ENCODE measurements at places on chromosomes 5 and 9.
A peak's percentile ranks its signal among the peaks of the same experiment; 100 is the strongest.

DNA sequence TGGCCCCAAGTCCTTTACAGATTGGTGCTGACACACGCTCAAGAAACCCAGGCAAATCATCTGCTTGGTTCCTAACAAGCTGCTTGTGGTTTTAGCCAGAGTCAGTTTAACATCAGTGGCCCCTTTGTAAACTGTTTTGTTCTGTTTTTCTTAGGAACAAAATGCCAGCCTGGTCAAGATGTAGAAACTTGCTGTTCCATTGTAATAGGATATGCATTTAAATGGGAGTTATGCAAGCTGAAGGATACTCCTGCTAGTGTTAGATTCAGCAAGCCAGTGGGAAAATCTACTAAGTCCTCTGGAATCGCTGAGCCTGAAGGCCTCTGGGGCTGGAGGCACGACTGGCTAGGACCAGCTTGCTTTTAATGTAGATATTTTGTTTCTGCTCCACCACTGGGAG, 391.1 kb downstream of the TLE4 start:
- ATAC-seq, result peak; percentile 35

- peak; percentile 10 for ATAC-seq
These were observed 41.9 kb downstream of the SLC22A5 start for GRCh38 chr5:132411304-132412013.

DNA sequence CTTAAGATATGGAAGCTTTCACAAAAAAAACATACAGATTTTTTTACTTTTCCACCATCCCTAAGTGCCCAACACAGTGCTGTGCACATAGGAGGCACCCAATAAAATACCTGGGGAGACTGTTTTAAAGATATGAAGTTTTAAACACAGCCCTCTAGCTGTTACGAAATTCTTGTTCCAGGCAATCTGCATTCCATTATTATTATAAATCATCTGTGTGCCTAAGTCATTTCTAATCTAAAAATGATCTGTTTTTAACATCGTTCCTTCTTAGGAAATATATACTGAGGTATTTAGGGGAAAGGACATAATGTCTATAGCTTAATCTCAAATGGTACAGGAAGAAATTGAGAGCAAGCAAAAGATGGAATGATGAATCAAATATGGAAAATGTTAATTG, 32.7 kb upstream of the ISCA1 start:
- ATAC-seq, result no peak

DNA sequence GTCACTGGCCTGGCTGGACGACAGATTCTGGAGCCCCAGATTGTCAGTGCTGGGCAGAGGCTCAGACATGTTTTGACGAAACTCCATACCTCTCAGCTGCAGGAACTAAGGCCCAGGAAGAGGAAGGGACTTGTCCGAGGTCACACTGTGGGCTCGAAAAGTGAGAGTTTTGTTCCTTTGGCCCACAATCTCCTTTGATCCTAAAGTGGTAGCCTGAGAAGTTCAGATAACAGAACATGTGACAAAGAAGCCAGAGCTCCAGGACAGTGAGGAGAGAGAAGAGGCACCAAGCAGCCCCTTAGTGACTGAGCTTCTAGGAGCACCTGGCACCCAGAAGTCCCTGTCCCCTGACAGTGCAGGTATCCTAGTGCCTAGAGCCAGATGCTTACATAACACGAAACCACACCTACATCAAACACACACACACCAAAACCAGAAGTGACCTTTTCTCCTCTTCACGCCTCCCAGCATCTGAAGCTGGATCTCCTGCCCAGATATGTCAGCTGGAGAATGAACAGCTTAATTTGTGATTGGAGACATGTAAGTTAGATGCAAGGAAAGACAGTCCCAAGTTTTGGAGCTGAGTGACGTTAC, 88.9 kb downstream of the ADRB2 start:
- ATAC-seq, result no peak

DNA sequence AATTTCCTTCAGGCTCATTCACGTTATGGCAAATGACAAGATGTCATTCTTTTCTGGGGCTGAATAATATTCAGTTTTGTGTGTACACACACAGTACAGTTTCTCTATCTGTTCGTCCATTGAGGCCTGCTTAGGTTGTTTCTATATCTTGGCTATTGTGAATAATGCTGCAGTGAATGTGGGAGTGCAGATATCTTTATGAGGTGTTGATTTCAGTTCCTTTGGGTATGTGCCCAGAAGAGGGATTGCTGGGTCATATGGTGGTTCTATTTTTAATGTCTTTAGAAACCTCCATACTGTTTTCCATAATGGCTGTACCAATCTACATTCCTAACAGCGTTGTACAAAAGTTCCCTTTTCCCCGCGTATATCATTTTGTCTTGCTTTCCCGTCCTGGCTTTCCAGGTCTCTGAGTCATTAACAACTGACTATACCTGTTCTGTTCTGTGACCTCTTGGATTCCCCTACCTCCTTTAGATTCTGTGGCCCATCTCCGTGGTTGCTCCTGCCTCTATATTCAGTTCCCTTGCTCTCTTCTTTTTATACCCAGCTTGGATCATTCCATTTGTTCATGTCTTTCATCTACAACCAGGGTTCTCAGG, 6.8 kb downstream of the SNX30 start:
- no peak for ATAC-seq

- no peak for ATAC-seq
These were observed 428.4 kb downstream of the KDM4C start for GRCh38 chr9:7186175-7186574.

DNA sequence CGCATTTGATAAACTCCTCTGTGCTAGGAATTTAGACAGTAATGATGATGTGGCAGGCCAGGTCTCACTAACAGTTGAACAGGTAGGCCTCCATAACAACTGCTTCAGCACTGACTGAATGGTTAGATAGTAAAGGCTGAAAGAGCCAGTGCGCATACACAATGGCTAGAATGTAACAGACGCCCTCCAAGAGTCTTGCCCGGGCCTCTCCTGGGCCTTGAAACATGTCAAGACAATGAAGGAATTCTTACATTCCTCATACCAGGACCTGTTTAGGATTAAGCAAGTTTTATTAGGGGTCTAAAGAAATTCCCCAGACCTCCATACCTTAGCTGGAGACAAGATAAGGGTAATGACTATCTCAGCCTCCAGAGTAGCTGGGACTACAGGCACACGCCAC, 6.7 kb upstream of the BICD2 start:
- ATAC-seq, result no peak

GRCh38 chr5:143606043-143606752, 202.7 kb upstream of the NR3C1 start:
- ATAC-seq, result no peak

DNA sequence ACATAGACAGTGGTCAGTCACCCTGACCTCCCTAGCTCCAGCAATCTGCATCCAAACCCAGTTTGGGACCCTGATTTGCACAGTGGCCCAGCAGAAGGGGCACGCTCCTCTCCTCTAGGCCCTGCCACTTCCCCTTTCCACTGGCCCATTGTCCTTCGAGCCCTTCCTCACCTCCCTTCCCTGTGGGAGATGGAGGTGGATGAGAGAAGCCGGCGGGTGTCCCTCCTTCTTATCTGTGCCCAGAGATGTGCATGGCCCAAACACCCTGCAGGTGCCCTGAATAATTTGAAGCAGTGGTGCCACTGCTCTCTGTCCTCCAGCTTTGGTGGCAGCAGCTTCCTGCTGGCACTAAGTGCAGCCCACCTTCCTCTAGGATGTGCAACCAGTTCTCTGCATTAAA, 140.0 kb downstream of the BARX1 start:
- ATAC-seq, result no peak

DNA sequence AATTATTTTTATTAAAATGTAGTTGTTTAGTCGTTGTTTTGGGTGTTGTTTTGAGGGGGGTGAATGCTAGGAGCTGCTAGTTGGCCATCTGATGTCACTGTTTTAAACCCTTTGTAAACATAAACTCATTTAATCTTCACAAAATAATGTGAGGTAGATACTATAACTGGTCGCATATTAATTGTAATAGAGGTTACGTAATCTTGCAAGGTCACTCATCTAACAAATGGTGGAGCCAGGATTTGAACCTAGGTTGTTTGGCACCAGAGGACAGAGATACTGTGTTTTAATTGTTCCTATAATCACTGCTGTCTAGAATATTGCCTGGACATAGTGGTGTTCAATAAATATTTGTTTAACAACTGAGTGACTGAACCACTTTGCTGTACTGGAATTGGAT, 54.4 kb downstream of the LRRTM2 start:
- ATAC-seq, result no peak

DNA sequence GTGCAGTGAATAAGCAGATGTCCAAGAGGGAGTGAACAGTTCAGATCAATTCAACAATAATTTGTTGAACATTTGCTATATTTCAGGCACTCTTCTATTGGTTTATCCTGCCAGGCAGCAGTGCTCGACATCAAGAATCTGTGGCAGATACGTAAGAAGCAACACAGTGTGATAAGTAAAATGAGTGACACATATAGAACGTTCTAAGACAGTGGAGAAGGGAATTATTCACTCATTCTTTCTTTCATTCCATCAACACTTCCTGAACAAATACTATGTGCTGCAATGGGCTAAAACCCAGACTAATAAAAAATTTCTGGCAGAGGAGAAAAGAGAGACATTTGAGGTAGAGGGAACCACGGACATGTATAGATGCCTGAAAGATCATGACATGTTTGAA, 89.9 kb upstream of the GLIS3 start:
- no peak for ATAC-seq

DNA sequence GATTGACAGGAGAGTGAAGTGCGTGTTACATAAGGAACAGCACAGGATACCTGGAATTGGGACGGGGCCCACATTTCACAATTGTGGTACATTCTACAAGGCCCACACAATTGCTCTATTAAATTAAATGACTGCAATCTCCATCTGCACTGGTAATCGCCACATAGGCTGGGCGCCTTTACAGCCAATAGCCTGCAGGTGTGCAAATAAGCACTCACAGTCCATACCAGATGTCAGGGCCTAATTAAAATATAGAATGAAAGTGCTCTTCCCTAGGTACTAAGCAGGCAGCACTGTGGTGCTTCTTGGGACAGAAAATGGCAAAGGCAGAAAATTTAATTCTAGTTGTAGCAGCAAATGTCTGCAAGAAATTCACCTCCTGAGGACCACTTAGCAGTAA, 82.7 kb downstream of the ATP10B start:
- ATAC-seq, result no peak

GRCh38 chr5:132773114-132773513, 3.9 kb downstream of the SEPTIN8 start:
- ATAC-seq, result no peak

DNA sequence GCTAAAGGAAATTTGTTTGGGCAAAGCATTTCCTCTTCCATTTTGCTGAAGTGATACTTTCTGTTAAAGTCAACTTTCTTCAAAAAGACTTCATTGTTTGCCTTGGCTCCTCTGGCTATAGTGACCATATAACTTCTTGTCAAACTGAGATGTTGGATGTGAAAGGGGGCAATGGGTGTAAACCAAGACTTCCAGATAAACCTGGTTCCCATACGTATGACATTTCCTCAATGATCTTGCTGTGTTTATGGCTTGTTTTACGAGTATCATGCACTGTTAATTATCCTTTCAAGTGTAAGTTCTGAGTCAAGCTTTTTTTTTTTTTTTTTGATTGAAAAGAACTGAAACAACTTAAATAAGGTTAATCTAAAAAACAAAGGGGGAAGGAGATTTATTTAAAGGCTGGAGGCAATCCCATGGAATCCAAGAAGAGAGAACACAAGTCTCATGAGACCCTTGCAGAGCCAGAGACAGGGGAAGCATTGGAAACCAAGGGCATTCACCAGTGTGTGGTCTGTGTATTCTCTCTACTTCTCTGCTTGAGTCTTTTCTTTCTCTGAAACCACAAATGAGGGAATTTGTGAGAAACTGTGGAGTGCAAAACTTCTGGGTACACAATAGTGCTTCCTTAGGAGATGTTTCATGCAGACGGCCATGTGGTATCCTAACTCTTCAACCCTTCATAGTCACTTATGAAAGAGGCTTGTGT, 335.3 kb downstream of the RAB3C start:
- no peak for ATAC-seq

- ATAC-seq, result no peak
These were observed 1.8 kb downstream of the RPL12 start for GRCh38 chr9:127449332-127449966.

- no peak for ATAC-seq
These were observed 311.6 kb upstream of the CLINT1 start for GRCh38 chr5:158170534-158170933.

GRCh38 chr9:1962122-1962521, 53.0 kb upstream of the SMARCA2 start:
- ATAC-seq, result no peak

DNA sequence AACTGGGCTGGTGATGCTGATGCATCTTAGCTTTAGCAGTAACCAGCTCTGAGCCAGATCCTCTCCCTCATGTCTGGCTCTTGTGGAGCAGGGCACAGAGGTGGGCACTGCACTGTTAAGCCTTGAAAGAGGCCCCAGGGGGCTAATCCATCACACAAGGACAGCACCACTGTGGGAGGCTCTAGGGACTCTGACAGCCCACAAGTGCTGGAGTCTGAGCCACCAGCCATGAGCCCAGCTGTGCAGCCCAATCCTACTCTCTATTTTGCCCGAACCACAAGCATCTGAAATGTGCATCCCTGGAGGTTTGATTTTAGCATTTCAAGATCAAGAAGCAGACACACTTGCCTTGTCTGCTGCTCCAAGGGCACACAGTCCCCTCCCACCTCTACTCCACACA, 407.1 kb upstream of the TRPC7 start:
- ATAC-seq, result peak; percentile 62

DNA sequence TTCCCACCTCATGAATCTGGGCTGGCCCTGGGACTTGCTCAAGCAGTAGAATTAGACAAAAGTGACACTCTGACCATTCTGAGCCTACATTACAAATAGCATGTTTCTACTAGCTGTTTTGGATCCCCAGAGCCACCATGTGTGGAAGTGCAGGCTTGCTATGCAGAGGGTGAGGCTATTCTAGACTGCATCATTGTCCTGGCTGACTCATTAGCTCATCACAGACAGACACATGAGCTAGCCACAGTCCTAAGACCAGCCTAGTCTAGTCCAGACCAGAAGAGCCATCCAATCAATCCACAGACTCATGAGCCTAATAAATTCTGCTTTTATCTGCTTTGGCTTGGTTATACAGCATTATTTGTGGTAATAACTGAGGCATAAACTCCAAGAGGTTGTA, 351.9 kb downstream of the PRELID2 start:
- ATAC-seq, result peak; percentile 91

GRCh38 chr5:166251786-166252185, 2039.7 kb upstream of the WWC1 start:
- ATAC-seq, result no peak

- ATAC-seq, result no peak
These were observed 300.5 kb downstream of the SLCO4C1 start for GRCh38 chr5:101995585-101995984.

Data from motor neuron (in vitro differentiated cells).